ENCODE measurements at places on chromosomes 12 and 14.

GRCh38 chr12:49296836-49297694, 2.1 kb downstream of the PRPH start:
- DNase-seq: peak; percentile 43

DNA sequence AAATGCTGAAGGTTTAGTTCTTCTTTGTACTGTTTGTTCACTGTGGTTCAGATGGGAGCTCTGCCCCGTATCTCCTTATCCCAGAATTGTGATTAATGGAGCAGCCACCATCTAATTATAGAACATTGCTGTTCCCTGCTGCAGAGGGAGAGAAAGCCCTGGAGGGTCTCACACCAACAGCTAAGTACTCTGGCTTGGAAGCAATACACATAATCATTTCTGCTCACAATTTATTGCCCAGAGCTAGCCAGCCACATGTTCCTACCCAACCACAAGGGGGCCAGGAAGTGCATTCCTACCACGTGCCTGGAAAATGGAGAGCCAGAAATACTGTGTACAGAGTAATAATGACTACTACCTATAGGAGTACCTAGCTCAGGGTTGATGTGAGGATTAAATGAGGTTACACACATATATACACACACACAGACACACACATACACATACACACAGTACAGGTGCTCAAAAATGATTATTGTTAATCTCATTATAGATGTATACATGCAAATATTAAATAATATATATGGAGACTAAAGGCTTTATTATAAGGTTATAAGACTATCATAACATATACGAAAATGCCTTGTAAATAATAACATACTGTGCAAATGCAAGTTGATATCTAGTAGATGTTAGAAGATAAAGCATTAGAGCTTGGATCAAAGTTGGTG, 22.3 kb downstream of the MSRB3 start:
- no peak for DNase-seq

- DNase-seq: no peak
Observed at GRCh38 chr12:92695577-92695976, 7.2 kb upstream of the PLEKHG7 start.

- DNase-seq: no peak
Observed at GRCh38 chr12:58248599-58248998, 307.2 kb downstream of the ATP23 start.

DNA sequence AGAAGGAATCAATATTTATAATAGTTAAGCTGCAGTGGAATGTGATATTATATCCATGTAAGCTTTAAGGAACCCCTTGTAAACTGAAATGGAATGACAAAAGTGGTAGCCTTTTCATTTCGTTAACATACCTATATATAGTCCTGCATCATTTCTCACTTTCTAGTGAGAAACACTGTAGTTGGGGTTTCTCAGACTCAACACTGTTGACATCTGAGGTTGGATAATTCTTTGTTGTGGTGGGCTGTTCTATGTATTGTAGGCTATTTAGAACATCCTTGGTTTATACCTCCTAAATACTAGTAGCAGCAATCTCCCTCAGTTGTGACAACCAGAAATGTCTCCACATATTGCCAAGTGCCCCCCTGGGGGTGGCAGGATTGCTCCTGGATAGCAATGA, 79.1 kb downstream of the RAD52 start:
- DNase-seq: no peak
